CD4-positive, alpha-beta T cell treated with Interleukin-4 for 4 hours (primary cell): ENCODE measurements at places on chromosomes 5 and 9.
A peak's percentile ranks its signal among the peaks of the same experiment; 100 is the strongest.

DNA sequence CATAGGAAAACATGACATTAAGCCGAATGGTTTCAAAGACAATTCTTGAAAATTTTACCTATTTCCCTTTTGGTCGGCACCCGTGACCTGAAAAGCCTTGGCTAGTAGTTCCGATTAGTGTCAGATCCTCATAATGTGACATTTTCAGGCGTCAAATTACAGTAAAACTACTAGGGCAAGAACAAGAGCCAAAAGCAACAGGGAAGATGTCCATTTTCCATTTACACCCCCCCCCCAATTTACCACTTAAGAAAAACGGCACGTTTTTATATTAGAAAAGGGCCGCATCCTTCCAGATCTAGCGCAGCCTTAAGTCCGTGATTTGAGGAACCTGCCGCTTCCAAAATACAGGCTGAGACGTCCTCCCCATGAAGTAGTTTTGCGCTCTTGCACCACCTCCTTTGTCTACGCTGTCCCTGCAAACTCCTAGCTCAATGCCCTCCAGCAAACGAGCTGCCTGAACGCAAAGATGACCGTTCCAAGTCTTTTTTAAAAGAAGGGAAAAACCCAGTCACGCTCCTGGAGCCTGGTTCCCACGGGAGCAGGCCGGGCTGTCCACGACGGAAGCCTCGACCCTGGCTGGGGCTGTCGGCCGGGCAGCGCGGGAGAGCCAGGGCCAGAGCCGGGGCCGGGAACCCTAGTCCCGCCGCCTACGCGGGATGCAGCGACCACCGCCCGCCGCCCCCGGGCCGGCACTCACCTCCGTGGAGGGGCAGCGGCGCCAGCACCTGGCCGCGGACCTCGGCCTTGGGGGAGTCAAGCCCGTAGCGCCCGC, 616 bp downstream of the RNF130 start:
- no peak for DNase-seq

DNA sequence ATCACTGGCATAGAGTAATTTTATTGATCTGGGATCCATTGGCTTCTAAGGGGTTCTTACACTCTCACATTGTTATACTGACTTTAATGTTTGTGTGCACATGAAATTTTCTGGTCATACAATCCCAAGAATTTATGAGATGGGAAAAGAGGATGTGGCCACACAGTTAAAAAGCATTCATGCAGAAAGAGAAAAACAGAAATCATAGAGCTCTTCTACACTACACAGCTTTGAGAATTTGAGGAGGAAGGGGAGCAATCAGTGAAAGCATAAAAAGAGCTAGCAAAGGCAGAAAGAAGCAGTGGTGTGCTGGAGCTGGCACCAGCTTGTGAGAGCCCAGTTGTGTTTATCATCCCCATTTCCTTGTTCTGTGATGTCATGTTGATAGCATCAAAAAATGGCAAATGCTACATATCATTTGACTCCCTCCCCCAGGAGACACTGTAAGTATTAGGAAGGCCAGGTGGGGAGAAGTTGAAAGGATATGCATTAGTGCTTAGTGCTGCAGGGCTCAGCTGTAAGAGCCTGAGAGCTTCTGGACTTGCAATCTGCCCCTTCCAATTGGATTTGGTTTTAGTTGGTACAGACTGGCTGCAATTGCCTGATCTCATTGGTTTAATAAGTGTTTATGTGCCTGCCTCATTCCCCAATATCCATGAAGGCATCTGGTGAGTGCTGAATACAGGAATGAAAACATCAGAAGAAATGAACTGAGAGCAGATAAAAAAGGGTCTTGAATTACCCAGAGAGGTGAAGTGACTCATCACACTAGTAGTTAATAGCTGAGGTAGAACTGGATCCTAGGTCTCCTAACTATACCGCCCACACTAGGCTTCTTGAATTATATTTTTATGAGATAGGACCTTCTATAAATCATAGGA, 30.9 kb downstream of the RHOBTB3 start:
- DNase-seq: no peak

- DNase-seq: no peak
Measured at GRCh38 chr9:86685556-86685955, 261.8 kb downstream of the GAS1 start.

DNA sequence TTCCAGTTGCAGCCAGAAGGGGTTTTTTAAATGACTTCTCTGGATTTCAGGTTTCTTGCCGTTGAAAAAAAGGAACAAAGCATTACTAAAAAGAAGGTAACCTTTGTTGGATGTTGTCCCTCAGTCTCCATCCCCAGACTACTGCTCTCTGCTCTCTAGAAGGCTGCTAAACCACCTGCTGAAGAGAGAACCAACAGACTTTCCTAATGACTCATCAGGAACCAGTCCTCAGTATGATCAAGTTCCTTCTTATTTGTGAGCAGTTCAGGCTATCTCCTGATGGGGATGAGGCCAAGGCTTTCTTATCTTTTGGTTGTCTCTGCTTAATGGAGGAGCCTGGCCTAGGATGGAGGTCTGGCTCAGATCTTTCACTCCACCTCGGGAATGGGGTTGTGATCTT, 4.1 kb downstream of the KIF4B start:
- DNase-seq: no peak

DNA sequence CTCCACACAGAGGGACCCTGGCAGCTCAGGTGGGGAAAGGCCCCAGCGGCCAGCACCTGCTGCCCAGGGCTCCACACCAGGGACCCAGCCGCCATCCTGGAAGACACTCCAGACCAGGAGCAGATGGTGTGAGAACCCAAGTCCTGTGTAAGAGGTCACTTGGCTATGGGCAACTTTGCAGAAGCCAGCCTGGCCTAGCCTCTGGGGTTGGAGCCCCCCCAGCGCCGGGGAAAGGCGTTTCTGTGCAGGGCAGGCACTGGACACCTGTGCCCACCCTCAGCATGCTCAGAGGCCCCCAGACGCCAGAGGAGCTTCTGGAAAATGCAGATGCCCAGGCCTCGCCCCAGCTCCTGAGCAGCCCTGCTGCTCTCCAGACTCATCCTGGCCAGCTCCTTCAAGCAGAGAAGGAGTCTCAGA, 34.0 kb downstream of the RASGEF1C start:
- DNase-seq: no peak

GRCh38 chr5:126909856-126910255, 120.5 kb downstream of the MARCHF3 start:
- DNase-seq: no peak

- no peak for DNase-seq
Measured at GRCh38 chr9:124814164-124814535, 37.2 kb downstream of the OLFML2A start.

DNA sequence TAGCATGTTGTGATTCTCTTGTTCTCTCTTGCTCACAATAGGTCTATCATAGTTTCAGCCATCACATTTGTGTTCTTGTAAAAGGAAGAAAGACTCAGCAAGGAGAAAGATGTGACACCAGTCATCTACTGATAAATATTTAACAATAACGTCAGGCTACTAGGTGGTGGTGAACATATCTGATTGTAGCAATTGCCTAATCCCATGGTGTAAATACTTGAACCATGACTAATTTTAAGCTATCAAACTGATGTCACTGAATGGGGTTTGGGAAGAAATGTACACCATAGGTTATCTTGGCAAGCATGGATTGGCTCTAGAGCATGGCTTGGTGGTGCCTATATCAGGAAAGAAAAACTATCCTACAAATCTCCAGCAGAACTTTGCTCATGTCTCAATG, 16.6 kb downstream of the DMRTA1 start:
- DNase-seq: no peak

DNA sequence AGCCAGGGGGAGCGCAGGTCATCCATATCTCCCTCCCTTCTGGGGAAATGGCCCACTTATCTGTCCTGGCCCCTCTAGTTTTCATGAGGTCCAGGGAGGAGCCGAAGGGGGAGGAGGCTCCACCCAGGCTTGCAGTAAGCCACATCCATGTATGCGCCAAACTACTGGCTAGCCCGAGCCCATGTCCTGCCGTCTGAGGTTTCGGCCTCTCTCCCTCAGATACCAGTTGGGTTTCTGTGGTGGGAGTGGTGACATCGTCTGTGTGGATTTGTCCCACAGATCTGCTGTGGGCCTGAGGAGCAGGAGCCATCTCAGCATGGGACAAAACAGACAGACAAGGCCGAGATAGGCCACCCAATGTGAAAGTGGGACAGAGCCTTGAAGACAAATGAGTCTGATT, 78.3 kb upstream of the ORM1 start:
- no peak for DNase-seq

DNA sequence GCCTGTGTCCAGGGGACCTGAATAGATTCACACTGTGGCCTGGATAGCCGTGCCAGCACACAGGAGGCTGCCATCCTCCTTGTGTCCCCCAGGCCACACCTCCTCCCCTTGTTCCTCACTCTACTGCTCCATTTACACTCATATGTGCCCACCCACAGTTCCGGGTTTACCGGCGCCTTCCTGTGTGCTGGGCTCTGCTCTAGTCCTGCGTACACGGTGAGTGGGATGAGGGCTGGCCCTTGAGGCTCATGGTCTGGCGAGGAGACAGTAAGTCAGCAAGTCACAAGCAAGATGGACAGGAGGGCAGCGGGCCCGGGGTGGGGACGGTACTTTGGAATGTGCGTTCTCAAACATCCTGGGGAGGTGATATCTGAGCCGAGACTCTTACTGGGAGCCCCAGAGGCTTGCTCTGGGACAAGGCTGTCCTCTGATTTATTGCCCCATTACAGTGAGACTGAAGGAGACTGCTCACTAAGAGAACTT, 32.4 kb upstream of the NXNL2 start:
- DNase-seq: no peak

DNA sequence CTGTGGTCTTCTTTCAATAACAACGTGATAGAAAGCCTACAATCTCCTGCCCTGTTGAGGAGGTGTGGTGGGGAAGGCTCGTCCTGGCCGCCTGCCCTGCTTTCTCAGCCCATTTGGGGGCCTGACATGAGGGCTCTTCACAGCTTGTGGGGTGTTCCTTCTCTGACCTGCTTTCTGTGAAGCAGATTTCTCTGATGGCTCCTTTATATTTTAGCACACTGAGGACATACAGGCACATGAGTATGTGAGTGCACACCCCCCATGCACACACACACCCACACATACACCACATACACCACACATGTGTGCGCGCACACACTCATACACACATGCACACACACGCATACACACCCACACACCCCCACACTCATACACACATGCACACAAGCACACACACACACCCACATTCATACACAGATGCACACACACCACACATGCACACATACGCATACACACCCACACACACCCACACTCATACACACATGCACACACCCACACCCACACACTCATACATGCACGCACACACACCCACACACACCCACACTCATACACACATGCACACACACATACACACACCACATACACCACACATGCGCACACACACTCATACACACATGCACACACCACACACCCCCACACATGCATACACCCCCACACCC, 117.5 kb downstream of the COL5A1 start:
- DNase-seq: no peak

DNA sequence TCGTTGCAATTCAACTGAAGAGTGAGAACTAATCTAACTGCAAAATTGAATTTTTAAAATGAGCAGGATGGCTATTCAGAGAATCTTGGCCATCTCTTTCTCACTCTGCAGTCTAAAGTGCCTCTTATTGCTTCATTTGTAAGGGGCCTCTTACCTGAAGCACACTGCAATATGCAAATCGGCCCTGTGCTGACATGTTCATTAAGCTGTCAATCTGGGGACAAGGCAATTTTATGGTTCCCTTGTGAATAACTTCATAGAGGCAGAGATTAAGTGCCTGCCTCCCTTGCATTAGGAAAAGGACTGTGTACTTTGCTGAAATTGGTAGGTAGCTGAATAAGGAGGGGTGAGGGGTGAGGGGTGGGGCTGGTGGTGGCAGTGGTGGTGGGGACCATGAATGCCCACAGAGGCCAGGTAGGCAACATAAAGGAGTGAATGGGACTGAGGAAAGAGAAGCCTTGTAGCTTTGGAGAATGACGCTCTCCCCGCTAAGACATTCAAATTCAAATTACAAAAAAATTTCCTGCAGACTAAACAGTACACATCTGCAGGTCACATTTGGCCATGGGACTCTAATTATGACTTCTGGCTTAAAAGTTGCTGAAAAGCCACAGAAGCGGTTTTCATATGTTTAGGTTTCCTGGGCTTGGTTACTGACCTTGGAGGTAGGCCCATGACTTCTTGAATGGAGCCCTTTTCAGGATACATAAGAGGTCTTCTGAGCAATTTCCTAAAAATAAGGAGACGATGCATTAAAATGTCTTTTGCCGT, 25.0 kb downstream of the TNFSF8 start:
- DNase-seq: no peak

GRCh38 chr9:98807070-98807813, at the start of gene GALNT12:
Gene GALNT12 (plus strand): TSS chr9:98807670. CDS start chr9:98807699, 29 bp downstream.
- peak; percentile 42 for DNase-seq
